Dorsolateral prefrontal cortex (tissue), 122 donors: ENCODE measurements at places on chromosomes 6 and 20.

DNA sequence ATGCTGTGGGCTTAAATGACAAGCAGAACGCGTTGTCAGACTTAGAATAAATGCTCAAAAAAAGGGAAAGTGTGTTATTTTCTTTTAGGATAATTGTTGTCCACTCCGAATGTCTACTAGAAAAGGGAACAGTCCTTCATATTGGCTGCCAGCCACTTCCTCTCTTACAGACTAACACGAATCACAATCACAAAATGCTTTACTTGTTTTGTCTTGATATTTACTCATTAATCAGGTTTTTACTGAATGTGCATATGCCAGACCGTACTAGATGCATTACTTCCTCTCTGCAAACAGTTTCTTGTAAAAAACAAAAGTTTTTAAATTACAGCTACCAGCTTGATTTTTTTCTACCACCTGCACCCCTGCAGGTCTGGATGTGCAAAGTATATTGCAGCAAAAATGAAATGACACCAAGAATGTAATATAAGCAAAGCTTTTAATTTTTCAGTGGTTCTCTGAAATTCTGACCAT lies 821 bp downstream of the DHX35 start:
- no peak for DNase-seq

DNA sequence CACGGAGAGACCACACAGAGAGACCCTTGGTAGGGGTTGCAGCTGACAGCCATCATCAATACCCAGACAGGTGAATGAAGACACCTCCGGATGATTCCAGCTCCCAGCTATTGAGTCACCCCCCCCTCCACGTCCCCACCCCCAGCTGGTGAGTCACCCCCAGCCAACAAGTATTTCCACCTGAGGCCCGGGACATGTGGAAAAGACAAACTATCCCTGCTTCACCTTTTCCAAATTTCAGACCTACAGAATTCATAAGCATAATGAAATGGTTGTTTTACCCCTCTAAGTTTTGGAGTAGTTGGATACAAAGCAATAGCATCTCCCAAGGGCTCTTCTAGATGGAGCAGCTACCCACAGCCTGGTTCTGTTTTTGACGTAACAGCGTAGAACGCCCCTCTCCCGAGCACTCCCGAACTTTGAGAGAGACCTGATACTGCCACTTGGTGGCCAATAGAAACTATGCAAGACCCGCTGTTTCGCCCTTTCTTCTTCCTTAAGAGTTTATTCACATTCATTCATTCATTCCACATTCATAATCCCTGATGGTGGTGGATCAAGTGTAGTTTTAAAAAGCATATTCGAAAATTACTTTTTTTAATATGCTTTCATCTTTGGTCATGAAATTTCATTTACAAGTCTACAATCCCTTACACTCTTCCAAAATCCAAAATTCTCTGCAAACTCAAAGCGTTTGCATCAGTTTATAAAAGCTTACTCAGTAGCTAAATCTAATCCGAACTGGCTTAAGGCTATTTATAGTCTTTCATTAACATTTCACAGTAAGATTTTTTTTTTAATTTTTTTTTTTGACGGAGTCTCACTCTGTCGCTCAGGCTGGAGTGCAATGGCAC lies 15.1 kb upstream of the PPP1R16B start:
- DNase-seq, result no peak

GRCh38 chr6:104305206-104305605 lies 554.5 kb downstream of the HACE1 start:
- DNase-seq, result no peak

GRCh38 chr6:133341607-133342158 lies 100.5 kb downstream of the EYA4 start:
- no peak for DNase-seq

DNA sequence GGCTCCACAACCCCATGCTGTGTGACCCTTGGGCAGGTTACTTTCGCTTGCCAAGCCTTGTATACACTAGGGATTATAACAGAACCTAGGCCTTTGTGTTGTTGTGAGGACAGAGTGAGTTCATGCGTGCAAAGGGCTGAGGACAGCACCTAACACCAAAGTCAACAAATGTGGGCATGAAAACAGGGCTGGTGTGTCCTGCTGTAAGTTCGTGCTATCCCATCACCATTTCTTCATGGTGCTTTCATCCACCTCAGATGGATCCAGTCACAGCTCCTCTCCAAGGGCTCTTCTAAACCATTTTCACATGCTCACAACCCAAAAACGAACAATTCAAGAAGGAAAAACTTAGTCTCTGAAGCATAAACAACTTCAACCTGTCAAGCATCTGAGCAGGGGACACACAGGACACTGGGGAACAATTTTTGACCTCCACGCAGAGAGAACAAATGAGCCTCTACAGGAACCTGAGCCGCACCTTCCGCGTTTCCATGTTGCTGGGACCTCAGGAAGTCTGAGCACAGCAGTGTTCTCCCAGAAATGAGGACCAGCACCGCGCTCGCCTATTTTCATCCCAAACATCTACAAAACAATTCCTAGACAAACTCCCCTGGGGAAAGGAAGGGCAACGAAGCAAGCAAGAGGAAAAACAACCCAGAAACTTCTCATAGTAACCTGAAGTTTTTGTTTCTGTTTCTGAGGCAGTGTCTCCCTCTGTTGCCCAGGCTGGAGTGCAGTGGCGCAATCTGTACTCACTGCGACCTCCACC lies 3.1 kb downstream of the LRP11 start:
- no peak for DNase-seq

- no peak for DNase-seq
Observed at GRCh38 chr6:88459189-88459588, 293.0 kb upstream of the CNR1 start.

DNA sequence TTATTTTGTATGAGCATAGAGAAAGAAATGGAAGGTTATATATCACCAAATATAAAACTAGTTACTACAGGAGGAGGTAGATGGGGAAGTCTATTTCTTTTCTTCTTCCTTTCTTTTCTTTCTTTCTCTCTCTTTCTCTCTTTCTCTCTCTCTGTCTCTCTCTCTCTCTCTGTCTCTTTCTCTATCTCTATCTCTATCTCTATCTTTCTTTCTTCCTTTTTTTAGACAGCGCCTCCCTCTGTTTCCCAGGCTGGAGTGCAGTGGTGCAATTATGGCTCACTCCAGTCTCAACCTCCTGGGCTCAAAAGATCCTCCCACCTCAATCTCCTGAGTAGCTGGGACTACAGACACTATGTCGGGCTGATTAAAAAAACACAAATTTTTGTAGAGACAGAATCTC lies 10.2 kb upstream of the SGK1 start:
- no peak for DNase-seq

DNA sequence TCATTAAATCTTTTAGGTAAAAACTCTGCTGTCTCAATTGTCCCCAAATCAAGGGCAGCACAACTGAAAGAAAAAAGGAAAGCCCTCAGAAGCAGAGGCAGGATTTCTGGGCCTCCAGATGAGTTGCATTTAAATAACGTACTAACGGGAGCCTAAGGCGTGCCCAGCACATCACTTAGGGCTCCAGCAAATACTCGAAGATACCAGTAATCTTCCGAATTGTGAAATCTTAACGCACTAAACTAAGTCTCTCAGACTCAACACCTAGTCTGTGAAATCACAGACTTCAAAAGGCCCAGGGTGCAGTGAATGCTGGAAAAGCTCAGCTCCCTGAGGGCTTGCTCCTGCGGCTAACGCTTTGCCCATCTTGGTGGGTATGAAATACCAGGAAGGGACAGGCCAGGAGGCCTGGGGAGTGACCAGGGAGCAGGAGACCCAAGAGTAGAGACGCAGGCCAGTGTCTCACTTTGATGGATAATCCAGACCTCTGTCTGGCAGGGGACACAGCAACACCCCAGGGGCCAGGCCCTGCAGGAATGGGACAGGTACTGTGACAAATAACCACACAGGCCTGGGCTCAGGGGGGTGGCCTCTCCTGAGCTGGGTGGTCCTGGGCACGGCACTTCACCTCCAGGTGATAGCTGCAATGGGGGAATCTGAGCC lies 36.4 kb downstream of the RRBP1 start:
- DNase-seq, result no peak

DNA sequence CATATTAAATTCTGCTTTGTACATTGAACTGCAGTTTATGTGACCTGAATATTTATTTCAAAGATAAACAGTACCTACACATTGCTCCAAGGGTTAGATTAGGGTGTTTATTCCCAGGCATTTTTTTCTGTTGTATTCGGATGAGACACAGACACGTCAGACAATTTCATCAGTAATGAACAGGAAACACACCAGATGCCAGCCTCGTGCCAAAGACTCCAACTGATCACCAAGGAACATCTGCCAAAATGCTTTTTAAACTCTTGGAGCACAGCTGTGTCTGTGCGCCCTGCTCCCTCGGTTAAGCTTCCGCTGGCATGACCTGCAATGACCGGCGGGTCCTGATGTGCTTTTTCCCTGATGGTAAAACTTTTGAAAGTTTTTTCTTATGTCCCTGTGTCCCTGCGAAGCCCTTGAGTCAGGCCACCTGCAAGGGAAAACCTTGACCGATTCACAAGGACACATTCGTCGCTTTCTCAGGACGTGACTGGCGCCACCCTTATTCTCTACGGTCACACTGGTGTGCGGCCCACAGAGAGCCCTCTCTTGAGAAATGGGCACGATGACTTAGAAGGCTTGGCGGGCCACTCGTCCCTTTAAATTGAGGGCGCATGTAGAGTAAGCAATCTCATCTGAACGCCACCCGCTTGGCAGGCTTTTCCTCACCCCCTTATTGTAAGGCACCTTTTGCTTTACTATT lies 173.9 kb downstream of the QKI start:
- no peak for DNase-seq

DNA sequence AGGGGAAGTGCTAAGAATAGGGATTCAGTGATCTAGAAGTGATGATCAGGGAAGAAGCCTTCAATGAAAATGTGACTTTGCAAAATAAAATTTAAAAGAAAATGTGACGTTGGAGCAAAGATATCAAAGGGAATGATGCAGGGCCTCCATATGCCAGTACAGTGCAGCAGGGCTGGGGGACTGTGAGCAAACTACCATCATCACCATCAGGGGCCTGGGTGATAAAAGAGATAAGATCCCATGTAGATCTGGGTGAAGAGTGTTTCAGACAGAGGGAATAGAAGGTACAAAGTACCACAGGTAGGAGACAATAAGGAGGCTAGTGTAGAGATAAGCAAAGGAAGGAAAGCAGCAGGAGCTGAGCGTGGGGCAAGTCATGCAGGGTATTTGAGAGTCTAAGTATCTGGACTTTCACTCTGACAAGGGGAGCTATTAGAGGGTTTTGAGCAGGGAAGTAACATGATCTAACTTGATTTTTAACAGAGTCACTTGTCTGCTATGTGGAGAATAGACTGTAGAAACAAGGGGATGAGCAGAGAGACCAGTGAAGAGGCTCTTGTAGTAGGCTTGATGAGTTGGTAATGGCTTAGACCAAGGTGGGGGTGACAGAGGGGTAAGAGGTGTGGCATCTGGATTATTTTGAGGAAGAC lies 295.6 kb downstream of the ZFAND3 start:
- DNase-seq, result no peak

- no peak for DNase-seq
Observed at GRCh38 chr20:9918348-9918747, 79.5 kb upstream of the PAK5 start.

GRCh38 chr6:165486183-165487137 lies 176.6 kb downstream of the PDE10A start:
- DNase-seq, result no peak

GRCh38 chr20:4869290-4870193 lies 131.8 kb downstream of the SLC23A2 start:
- no peak for DNase-seq

- DNase-seq, result peak; percentile 12
Observed at GRCh38 chr6:73798592-73798991, 102.6 kb downstream of the CD109 start.

DNA sequence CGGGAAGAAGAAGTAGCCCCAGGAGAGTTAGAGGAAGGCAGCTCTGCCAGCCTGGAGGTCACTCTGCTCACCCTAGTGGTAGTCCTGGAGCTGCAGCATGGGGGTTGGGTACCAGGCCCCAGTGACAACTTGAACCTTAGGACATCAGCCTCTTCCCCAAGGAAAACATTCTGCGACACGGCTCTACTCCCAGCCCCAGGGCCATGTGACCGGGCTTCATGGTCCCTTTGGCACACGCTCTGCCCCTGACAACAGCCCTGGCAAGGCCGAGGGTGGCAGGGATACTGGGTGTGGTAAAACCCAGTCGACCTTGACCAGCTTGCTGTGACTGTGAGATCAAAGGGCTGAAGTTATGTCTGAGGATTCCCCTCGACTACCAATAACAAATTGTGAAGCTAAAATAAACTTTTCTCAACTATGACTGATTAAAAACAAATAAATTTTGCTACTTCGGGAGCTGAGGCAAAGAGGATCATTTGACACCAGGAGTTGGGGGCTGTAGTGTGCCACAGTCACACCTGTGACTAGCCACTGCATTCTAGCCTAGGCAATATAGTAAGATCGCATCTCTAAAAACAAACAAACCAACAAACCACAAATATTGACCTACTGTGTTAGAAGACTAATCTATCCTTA lies 24.4 kb upstream of the ARID1B start:
- DNase-seq, result no peak

GRCh38 chr20:32476684-32477593 lies 108.2 kb downstream of the NOL4L start:
- DNase-seq, result no peak

- no peak for DNase-seq
Observed at GRCh38 chr6:137413482-137413881, 80.7 kb downstream of the OLIG3 start.

- DNase-seq, result no peak
Observed at GRCh38 chr6:25343984-25344383, 64.8 kb downstream of the CARMIL1 start.

DNA sequence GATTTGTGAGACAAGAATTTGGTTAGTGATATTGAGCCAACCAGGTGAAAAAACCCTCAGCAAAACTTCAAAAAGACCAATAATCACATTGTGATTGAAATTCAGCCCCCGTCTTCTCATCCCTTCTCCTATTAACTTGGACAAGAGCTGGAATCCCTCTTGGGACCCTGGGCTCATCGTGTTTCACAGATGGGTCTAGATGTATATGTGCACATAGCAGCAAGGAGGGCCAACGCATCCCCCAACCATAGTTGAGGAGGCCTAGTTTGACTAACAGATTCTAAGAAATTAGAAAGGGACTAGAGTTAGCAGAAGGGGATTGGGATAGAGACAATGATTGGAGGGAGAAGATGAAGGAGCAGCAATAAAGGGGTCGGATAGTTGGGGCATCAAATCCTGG lies 19.8 kb upstream of the LRFN2 start:
- DNase-seq, result no peak

DNA sequence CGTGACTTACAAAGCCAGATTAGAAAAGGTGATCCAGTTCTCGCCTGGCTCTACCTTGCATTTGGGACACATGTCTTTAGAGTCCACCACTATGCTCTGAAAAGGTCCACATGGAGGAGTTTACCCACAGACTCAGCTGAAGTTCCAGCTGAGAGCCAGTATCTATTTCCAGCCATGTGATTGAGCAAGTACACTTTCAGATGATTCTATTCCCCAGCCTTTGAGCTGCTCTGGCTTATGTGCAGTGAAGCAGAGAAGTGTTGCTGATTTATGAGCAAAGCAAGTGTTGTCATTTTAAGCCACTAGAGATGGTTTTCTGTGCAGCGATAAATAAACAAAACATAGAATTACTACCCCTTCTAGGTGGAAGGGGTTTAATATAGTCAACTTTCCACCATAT lies 520.8 kb upstream of the RNF217 start:
- no peak for DNase-seq
